ENCODE measurements at places on chromosomes 4 and X.

DNA sequence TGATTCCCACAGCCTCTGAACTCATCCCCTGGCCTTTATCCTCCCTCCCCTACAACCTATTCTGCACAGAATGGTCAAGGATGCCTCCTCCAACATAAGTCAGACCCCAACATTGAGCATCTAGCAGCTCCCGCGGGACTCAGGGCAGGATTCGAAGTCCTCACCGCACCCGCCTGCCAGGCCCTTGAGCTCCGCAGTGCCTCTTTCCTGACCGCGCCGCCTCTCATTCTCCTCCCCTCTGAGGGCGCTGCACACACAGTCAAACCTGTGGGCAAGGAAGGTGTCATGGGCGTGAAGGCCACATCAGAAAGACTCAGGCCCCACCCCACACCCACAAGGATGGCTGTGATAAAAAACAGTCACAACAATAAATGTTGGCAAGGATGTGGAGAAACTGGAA is 84.1 kb downstream of the CPZ start:
- no peak for DNase-seq

DNA sequence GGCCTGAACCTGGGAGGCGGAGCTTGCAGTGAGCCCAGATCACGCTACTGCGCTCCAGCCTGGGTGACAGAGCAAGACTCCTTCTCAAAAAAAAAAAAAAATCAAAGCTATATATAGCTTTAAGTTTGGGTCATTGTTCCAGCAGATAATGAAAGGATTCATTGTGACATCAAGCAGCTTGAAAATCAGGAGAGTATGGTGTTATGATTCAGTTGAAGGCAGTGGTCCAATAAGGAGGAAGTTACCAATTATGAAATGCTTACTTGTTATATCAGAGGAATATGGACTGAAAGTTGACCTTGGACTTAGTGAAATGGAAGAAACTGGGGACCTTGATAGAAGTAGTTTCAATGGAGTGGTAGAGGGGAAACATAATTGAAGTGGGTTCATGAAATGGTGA is 140.4 kb upstream of the MAD2L1 start:
- DNase-seq = no peak

DNA sequence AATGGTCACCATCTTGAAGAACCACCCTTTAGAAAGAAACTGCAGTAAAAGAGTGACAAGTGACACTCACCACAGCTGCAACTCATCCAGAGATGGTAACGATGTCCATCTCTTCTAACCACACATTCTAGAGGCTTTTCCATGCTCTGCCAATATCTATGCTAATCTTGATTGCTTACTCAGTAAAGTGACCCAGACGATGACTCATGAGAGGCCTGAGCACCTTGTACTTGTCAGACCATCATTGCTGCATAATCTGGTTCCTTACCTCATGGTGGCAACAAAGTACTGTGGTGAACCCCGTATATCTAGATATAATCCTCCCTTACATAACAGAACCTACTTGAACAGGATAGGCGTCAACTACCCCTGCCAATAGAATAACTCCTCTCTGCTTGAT is 75.6 kb downstream of the CCNG2 start:
- DNase-seq = no peak

DNA sequence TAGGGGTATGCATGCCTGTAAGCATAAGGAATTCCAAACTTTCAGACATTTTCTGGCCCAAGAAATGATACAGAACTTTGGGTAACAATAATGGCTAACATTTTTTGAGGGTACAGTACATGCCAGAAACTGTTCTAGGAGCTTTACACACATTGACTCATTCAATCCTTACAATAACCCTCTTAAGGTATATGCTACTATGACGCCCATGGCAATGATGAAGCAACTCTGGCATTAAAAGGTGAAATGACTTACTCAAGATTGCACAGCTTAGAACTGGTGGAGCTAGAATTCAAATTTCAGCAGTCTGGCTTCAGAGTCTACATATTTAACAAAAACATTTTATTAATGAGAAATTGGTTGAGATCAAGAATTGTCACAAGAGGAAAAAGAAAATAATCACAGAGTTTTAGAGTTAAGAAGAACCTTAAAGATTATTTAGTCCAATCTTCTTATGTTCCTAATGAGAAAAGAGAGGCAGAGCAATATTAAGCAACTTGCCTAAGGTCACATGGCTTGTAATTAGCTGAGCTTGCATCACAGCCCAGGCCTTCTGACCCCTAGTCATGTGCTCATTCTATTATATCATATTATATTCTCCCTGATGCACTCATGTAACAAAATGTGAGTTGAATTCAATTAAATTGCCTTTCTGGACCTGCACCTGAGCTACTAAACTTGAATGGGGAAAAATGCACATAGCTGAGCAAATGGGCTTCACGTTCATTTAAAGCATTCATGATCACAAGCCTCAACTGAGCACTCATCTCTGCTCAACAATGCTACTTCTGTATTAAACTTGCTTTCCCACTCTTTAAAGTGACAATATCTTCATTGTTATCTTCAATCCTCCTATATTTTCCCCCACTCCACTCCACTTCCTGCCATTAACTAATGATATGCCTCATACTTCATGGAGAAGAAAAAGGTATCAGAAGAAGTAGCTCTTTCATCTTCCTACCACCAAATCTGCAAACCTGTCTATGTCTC is 73.2 kb downstream of the ENOX2 start:
- DNase-seq = no peak

GRCh38 chr4:19776021-19776459 is 475.7 kb upstream of the SLIT2 start:
- DNase-seq = no peak

GRCh38 chr4:100287534-100287933 is 97.3 kb upstream of the DDIT4L start:
- DNase-seq = no peak

DNA sequence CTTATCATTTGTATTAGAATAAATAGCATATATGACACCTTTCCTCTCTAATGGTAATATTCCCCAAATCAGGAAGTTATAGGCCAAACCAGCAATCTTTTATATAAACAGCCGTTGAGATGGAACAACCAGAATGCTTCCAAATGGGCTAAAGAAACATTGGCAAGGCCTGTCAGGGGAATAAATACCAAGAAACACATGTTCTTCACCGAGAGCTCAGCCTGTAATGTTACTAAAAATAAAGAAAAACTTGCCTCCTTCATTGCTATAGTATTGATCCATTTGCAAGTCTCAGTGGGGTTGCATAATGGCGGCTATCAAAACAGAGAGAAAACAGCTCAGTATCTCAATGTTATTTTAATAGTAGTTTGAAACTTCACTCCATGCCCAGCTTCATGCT is 104.9 kb downstream of the FAM13A start:
- no peak for DNase-seq

DNA sequence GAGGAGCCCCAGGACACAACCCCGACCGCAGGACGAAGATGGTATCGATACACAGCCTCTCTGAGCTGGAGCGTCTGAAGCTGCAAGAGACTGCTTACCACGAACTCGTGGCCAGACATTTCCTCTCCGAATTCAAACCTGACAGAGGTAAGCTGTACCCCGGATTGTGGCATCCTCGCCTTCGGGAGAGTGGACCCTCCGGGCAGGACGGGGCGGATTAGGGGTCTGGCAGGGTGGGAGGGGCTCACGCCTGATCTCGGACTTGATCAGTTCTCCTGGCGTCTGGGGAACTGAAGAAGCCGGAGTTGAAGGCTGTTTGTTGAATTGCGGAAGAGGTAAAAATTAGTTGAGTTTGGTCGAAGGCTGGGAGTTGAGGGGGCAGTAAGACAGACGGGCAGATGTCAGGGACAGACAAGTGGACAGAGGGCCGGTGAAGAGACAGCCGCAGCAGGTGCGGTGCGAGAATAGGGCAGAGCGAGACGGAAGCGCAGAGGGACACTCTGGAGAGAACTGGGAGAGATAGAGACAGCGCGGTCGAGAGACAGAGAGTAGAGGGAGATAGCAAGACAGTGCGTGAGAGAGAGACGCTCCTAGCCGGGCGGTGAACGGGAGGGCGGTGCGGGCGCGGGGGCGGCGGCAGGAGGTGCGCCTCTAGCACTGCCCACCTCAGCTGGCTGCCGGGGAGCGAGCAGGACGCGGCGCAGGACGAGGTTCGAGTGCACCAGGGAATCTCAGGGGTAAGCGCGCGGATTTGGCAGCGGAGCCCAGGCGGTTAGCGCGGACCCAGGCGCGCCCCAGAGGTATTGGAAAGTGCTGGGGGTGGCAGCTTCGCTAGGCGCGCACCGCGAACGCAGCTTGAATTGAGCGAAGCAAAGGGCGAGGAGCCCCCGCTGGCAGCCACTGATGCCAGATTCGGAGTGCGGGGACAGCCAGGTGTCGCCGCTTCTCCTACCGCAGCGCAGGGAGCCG is 23.9 kb downstream of the ARHGAP36 start:
- no peak for DNase-seq
